ENCODE measurements at places on chromosomes 4 and X.

GRCh38 chr4:159360549-159360948, 257.7 kb downstream of the RAPGEF2 start:
- no peak for DNase-seq

GRCh38 chrX:50448565-50448964, 22.1 kb downstream of the DGKK start:
- DNase-seq, result no peak

GRCh38 chrX:154482786-154483185, 3.6 kb downstream of the UBL4A start:
- DNase-seq, result no peak

DNA sequence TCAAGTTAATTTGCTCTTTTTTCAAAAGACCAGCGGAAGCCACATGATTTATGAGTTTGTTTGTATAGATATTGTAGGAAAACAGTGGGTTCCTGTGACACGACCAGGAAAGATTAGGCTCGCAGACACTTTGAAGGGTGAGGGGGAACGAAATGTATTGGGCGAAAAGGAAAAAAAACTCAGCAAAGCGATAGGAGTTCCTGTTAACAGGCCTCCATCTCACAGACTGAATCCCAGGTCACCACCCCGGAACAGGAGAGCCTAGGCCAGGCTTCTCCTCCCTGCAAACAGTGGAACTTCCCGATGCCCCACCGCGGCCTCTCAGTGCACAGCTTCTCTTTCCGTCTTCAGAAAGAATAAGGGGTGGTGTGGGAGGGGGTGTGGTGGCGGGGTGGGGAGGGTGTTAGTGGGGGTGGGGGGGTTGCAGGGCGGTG, 181.8 kb upstream of the GPRIN3 start:
- DNase-seq, result no peak

DNA sequence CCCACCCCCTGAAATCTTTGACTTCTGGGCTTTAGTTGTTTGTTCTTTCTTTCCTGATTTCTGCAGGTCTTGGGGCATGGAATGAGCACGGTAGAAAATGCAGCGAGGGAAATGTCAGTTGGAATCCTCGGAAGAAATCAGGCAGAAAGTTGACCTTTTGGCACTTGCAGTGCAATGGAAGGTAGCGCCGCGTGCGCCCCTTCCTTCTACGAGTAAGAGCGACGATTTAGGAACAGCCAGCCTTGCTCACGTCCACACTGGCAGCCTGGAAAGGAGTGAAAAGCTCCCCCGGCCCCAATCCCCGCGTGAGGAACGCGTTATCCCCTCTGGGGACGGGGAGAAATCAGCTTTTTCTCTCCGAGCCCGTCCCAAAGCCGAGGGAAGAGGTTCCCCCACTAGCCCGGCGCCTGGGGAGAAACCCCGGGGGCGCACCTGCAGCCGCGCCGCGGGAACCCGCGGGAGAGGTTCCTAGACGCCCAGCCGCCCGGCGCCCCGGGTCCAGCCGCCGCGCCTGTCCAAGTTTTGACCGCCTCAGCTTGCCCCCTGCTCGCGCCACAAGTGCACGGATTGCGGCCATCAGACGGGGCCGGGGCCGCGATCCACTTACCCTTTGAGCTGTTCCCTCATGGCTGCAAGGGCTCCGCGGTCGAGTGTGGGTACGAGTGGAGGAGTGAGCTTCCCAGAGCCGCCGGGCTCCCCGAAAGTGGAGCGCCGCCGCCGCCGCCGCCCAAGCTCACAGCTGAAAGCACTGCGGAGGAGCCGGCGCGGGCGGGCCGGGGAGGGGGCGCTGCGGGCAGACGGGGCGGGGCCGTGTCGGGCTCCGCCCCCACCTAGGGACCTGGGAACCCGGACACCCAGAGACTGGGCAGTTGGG, 194.6 kb upstream of the FTHL17 start:
- no peak for DNase-seq

DNA sequence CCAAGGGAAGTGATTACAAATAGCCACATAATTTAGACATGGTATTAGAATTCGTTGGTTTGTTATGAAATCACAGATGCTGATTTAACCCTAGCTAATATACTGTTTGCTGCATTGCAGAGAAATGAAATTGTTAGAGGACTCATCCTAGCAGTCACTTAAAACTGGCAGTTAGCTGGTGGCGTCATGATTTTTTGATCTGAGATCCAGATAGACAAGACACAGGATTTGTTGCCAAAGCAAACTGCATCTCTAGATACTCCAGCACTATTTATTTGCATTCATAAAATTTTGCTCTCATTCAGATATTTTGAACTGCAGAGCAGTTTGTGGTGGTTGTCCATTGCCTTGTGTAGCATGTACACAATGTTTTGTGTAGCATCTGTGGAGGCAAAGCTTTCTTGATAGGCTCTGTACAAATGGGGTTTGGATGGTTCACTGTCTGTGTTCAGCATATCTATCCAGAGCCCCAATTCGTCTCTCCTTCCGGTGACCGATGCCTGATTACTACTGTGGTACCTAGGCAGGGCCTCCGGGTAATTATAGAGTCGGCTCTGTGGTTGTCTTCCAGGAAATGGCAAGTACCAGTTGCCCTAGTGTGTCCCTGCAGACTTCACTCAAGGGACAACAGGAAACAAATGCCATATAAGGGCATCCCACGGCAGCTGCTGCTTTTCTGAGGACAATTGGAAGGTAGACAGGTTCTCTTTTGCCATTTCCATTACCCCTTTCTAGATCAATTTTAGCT, 30.1 kb upstream of the SPARCL1 start:
- peak; percentile 49 for DNase-seq

- DNase-seq, result no peak
These were observed 6.3 kb upstream of the TRPC5OS start for GRCh38 chrX:111869639-111870034.

- DNase-seq, result no peak
These were observed at the start of gene MAGED2 for GRCh38 chrX:54807524-54808108. TSS of gene MAGED2 (plus strand) at chrX:54807745. CDS start at chrX:54809332, 1,587 bp downstream.

DNA sequence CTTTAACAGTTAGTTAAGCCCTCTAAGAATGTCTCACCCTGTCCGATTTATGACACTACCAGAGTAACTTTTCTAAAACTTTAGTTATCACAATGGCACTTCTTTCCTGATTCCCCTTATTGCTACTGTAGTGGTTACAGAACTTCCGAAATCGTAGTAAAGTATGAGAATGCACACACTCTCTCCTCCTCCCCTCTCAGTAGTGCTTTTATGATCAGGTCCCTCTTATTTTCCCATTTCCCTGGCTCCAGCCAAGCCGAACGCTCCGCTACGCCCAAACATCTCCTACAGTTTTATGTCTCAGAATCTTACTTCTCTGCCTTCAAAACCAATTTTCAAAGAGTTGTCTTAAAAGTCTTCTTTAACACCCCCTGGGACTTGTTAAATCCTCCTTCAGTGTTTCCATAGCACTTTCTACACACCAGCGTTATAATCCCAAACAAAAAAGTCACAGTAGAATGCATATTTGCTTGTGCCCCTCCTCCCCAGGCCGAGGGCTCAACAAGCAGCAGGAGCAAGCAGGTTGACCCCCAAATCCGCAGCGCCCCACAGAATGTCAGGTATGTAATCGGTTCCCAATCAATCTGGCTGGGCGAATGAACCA, 671 bp downstream of the HPF1 start:
- DNase-seq, result no peak

GRCh38 chrX:15349046-15349445, 13.7 kb upstream of the PIGA start:
- DNase-seq, result peak; percentile 71

- DNase-seq, result no peak
These were observed 145.6 kb upstream of the DCAF8L1 start for GRCh38 chrX:28126886-28127285.

GRCh38 chr4:183374950-183375555, 52.8 kb upstream of the CLDN24 start:
- DNase-seq, result no peak

DNA sequence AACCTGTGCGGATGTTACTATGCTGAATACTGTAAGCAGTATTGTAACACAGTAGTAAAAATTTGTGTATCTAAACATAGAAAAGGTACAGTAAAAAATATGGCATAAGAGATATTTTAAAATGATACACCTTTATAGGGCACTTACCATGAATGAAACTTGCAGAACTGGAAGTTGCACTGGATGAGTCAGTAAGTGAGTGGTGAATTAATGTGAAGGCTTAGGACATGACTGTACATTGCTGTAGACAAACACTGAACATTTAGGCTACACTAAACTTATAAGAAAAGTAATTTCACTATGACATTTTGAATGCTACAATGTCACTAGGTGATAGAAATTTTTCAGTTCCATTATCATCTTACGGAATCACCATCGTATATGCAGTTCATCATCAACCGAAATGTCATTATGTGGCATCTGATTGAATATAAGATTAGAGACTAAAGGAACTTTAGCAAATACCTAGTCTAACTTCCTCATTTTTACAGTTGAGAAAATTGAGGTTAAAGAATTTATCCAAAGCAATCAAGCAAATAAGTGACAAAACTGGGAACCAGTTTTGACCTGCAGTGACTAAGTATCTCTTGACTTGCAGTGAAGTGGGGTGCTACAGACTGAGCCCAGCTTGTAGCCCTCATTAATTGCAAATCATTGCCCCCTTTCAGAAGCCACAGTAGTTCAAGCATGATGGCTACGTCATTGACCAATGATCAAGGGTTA, 55.3 kb downstream of the EGF start:
- peak; percentile 4 for DNase-seq

DNA sequence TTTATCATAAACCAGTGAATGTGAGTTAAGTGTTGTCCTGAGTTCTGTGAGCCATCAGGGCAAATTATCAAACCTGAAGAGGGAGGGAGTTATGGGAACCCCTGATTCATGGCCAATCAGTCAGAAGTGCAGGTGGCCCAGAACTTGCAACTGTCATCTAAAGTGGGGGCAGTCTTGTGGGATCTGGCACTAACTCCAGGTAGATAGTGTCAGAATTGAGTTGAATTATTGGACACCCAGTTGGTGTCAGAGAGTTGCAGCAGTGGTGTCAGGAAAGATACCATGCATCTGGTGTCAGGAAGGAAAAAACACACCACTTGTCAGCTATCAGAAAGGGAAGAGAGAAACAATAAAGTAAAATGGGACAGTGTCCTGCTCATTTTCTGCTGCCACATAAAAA, 8.4 kb downstream of the CORIN start:
- DNase-seq, result no peak

DNA sequence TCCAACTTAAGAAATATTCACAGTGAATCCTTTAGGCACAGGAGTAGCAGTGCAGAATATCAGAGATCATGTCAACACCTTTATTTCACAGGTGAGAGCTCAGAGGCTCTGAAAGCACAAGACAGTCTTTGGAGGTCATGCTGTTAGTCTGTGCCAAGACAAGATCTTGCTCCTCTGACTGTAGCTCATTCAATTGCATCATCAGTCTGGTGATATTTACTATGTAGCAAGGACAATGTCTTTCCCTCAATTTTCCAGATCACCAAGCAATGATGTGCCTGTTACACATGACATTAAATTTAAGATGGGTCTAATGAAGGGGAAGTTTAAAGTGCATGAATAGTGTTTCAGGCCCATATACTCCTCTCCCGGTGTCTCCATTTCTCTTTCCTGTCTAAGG, 277.5 kb downstream of the IL15 start:
- no peak for DNase-seq

DNA sequence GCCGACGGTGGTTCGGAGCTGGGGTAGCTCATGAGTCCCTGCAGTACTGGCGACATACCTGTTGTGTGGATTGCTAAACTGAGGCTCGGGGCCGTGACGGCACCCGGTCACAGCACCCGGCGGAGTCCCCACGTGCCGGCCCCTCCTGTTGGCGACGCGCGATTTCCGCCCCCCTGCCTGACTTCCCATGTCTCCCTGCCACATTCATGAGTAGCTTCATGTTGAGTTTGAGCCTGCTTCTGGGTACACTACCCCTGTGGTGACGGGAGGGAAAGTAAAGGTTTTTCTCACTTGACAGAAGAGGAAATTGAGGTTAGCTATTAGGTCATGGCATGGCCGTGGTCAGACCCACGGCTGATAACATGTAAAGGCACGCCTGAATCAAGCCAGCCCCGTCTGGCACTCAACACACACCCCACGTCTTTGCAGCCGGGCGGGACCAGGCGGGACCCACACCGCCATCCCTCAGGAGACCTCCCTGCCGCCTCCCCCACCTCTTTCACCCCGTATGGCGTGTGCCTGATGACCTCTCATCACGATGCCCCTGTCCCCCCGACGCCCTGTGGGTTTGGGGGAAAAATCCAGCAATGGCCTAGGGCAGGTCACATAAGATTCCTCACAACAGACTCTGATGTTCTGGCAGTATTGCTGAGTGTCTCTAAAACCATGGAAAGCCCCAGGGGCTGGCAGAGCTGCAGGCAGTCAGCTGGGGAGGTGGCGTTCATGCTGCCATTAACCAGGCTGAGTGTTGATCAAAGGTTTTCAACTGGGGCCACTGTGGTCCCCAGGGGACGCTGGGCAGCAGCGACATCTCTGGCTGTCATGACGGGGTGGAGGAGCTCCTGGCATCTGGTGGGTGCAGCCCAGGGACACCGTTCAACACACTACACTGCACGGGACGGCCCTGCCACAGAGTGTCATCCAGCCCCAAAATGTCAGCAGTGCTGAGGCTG, 29.2 kb downstream of the P2RY8 start:
- no peak for DNase-seq

- DNase-seq, result no peak
These were observed 8.5 kb downstream of the PCDH10 start for GRCh38 chr4:133157460-133158160.

DNA sequence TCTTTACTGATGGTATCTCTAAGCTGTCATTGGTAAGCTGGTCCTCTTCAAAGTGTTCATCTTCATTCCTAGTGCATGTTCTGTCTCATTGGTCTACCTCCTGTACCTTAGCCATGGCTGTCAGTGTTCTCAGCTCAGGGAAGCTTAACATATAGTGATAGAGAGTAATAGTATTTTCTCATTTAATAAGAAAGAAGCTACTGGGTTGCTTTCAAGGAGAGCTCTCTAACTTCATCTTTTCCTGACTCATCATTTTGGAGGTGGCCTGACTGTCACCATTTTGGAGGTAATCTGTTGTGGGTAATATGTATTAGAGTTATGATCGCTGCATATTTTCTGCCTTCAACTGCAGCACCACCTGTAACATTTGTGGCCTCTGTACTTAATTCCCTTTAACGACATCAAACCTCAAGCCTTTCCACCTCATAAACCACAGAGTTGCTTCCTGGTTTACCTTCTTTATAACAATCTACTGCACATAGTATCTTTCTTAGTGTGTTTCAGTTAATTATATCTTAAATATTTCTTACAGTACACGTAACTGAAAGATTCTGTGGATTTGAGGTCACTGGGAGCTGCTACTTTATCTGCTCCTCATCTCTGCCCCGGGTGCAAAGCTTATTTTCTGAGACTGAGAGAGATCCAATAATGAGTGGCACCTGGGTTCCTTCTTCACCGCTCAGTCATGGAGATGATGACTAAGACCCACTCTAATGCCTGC, 474.0 kb upstream of the TECRL start:
- peak; percentile 21 for DNase-seq

GRCh38 chr4:166991006-166991561, 243.2 kb downstream of the SPOCK3 start:
- DNase-seq, result no peak

DNA sequence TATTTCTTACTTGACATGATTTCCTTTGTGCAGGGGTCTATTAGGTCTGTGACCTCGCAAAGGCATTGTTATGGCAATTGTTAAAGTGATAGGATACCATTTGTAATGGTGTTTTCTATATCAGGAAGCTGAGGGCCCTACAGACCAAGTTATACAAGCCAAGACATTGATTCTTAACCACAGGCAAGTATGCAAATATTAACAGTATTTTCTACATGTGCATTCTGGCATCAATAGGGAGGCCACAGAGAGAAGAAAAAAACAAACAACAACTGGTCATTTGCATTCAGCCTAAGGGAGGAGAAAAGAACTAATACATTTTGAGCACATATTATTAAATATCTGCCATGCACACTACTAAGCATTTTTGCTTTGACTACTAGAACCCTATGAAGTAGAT, 28.5 kb downstream of the GBA3 start:
- DNase-seq, result peak; percentile 92

GRCh38 chr4:53355930-53356521, 9.8 kb downstream of the SCFD2 start:
- DNase-seq, result no peak
